NB4 (cell line): ENCODE measurements at places on chromosomes 6 and 20.
A peak's percentile ranks its signal among the peaks of the same experiment; 100 is the strongest.

GRCh38 chr6:135465307-135465706 is 32.2 kb downstream of the AHI1 start:
- no peak for DNase-seq

GRCh38 chr6:83770910-83771309 is 62.0 kb upstream of the SNAP91 start:
- DNase-seq, result no peak

- DNase-seq, result peak; percentile 88
These were observed 15.7 kb downstream of the DCBLD1 start for GRCh38 chr6:117498159-117498558.

DNA sequence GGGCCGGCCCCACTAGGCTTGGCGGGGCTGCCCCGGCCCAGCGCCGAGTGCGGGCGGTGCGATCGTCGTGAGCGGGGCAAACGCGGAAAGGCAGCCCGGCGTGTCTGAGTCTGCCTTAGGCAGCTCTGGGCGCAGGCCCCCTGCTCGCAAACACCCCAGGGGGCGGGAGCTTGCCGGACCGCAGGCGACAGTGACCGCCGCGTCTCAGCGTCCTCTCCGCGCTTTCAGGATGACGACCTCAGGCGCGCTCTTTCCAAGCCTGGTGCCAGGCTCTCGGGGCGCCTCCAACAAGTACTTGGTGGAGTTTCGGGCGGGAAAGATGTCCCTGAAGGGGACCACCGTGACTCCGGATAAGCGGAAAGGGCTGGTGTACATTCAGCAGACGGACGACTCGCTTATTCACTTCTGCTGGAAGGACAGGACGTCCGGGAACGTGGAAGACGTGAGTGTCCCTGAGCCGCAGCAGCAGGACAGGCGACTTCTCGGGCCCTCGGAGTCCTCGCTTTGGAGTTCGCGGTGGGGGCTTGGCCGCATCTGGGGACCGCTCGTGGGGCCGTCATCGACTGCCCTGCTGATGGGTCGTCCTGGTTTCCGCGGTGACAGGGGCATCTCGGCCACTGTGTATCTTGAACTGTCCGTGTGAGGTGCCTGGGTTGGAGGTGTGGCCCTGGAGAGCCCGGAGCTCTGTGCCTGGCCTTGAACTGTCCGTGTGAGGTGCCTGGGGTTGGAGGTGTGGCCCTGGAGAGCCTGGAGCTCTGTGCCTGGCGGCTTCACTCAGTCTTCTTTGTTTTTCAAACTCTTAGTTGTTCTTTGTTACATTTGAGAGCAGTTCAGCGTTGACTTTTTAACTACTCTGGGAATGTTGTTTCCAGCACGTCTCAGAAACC is 786 bp downstream of the ADRM1 start:
- peak; percentile 60 for DNase-seq

GRCh38 chr6:63807056-63807455 is 171.5 kb downstream of the PHF3 start:
- peak; percentile 30 for DNase-seq

GRCh38 chr20:44909872-44910689 is at the start of gene PABPC1L:
Gene PABPC1L, plus strand, starts transcription at chr20:44910060. Its CDS starts 84 bp downstream, at chr20:44910144.
- peak; percentile 81 for DNase-seq

DNA sequence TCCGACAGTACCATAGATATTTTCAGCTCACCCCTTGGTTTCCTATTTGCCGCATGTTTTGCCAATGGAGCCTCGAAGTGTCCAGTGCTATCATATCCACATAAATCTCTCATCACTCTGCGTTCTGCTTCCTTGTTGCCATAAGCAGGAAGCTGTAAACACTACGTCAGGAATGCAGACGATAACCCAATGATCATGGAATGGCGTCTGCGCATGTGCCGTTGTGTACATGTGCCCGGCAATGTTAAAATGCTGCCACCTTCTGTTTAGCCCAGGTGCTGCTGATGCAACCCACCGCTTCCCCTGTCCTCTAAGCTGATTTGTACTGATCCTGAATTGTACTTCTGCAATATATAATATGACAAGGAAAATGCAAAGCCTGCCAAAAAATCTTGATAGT is 607.5 kb downstream of the HDGFL1 start:
- DNase-seq, result peak; percentile 12

DNA sequence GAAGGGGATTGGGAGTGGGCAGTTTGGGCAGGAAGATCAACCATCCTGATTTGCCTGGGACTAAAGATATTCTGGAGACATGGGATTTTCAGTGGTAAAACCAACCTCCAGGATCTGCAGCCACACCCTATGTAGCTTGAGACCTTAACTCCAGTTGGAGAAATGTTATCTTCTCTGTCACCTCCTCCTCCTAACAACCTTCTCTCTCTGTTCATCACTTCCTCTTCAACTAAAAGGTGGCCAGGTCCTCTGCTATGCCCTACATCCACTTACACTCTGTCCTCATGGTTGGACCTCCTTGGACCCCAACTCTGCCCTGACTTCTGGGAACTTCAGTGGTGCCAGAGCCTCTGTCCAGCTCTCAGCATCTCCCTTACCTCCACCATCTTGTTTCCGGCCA is 42.0 kb upstream of the SLC9A8 start:
- DNase-seq, result no peak

GRCh38 chr6:42899871-42900270 is 16.0 kb upstream of the PTCRA start:
- no peak for DNase-seq

DNA sequence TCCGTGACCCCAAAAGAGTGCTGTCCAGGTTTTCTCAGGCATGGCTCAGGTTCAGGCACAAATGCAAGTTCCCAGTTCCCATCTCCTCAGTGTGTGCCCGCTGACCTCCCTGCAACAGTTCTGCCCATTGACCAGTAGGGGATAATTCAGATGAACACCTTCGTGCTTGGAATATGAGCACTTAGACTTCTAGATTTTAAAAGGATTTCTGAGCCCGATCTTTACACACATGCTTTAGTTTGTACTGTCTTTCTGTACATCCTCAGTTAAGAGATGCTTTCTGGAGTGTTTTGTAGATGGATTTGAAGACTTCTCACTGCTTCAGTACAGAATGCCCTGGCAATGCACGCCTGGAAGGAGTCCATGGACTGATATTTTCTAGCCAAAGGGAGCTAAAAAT is 239.6 kb upstream of the PLCB4 start:
- DNase-seq, result no peak

GRCh38 chr20:44962483-44962882 is 2.3 kb upstream of the TOMM34 start:
- DNase-seq, result no peak

DNA sequence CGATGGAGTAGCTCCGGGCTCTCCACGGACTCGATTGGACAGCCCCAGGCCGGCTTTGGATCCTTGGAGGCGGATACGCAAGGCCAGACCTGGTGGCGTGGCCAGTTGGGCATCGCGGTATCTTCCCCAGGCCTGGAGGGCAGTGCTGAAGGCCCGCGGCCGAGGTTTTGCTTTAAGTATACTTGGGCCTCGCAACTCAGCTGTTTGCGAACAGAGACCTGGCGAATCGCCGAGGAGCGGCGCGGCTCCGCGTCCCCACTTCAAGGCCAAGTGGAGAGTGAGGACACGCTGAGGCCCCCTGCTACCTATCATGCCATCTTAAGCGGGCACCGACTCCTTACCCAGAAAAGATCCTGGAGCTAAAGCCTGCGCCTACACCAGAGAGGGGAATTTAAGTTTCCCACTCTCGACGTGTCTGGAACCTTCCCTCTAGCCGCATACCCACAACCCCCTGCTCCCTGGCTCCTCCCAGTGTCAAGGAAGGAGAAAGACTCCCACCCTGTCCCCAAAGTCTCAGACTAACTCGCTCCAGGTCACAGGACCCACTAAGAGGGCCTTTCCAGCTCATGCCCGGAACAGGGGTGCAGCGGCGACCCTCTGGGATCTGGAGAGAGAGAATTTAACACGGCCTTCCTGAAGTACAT is 4.1 kb downstream of the LINC00237 start:
- peak; percentile 30 for DNase-seq

DNA sequence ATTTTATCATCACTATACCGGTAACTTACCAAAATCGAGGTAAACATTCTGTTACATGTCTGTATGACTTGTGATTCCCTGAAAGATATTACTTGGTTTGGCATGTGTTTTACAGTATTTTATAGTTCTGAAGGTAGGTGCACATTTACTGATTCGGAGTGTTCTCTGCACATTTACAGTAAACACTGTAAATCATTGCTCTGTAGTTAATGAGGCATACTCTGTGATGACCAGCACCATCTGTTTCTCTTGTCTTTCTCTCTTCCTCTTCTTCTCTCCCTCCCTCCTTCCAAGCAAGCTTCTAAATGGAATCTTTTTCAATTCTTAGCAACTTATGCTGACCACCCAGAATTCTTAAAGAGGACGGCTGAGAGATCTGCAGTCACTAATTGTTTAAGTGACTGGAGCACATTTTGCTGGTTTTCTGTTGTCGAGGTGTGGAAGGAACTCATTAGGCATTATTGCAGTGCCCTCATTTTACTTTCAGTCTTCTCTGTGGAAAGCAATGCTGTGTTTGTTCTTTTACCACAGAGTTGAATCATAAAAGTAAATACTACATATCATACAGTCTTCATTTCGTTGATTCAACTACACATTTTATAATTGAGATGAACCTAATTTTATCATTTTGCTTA is 126.5 kb downstream of the UTRN start:
- DNase-seq, result no peak

- DNase-seq, result peak; percentile 51
These were observed at the start of gene LAMA5 for GRCh38 chr20:62367136-62367632. Gene LAMA5, minus strand, starts transcription at chr20:62367312. Its CDS starts 67 bp downstream, at chr20:62367245.

DNA sequence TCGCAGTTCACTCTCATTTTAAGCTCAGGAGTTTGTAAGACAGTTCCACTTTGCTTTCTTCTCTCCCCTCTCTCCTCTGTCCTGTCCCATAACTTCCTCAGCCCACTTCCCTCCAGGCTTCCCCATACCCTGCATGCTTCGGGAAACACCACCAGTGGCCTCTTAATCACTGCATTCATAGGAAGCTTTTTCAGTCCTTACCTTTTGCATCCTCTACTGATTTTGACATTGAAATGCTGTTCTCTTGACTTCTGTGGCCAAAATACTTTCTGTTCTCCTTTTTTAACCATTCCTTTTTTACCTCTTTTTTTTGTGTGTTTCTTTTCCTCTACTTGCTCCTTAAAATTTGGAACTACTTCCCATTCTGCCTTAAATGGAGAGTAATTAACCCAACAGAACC is 69.7 kb downstream of the HIVEP1 start:
- DNase-seq, result no peak

DNA sequence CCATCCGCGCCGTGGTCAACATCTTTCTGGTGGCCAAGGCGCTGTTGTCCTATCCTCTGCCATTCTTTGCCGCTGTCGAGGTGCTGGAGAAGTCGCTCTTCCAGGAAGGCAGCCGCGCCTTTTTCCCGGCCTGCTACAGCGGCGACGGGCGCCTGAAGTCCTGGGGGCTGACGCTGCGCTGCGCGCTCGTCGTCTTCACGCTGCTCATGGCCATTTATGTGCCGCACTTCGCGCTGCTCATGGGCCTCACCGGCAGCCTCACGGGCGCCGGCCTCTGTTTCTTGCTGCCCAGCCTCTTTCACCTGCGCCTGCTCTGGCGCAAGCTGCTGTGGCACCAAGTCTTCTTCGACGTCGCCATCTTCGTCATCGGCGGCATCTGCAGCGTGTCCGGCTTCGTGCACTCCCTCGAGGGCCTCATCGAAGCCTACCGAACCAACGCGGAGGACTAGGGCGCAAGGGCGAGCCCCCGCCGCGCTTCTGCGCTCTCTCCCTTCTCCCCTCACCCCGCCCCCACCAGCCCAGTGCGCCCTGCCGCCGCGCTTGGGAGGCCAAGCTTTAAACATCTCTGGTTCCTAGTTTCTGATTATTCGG is 4.0 kb downstream of the SLC32A1 start:
- DNase-seq, result no peak

- no peak for DNase-seq
These were observed 9.7 kb downstream of the RNF146 start for GRCh38 chr6:127276331-127276730.

DNA sequence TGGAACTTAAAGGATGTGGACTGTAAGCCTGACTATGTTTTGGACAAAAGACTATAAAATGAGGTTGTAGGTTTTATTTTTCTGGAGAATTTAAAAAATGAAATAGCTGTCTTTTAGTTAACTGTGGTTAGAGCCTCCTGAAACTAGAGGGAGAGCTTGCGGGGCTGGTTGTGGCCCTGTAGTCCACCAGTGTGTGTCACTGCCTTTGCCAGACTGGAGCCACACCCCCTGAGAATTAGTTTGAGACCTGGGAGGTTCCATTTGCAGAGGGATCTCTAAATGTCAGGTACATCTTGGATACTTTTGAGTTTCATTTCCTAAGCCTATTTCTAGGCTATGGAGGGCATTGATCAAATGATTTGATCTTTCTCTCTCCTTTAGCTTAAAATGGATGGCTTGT is 20.8 kb downstream of the ZC2HC1B start:
- no peak for DNase-seq

DNA sequence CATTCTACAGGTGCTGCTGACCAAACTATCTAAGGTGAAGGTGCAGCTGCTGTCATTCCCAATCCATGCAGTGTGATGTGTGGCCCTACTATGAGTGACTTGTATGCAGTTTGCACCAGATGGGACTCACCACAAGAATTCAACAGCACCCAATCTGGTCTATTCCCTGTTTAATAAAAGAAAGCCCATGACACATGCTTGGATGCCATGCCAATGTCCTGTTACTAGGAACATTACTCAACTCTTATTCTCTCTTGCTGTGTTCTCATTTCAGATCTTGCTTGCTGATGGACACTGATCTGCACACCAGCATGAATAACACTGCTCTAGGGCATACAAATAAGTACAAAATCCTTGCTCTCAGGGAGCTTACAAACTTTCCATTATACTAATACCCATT is 221.6 kb upstream of the CDYL start:
- DNase-seq, result no peak

DNA sequence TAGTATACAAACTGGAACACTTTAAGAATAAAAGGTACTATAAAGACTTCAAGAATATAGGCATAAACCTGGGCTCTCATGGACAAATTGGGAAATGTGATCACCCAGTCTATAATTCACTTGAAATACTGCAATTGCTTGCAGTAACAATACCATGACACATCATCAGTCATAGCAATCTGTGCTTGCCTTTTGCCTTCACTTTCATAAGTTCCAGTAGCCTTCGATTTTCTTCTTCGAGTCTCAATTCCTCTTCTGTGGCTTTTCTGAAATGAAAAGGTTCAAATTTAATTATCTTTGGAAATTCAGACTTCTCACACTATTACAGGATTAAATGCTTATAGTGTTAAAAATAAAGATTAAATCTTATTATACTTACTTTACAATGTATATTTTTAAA is 96.3 kb upstream of the ZBTB24 start:
- no peak for DNase-seq

GRCh38 chr20:32474967-32475811 is 109.9 kb downstream of the NOL4L start:
- DNase-seq, result no peak

GRCh38 chr6:32589596-32590449 is at the start of gene HLA-DRB1:
Gene HLA-DRB1, minus strand, starts transcription at chr6:32589848. Its CDS starts 106 bp downstream, at chr6:32589742.
- peak; percentile 18 for DNase-seq
